T-helper 9 cell (primary cell): ENCODE measurements at places on chromosomes 2 and 18.

DNA sequence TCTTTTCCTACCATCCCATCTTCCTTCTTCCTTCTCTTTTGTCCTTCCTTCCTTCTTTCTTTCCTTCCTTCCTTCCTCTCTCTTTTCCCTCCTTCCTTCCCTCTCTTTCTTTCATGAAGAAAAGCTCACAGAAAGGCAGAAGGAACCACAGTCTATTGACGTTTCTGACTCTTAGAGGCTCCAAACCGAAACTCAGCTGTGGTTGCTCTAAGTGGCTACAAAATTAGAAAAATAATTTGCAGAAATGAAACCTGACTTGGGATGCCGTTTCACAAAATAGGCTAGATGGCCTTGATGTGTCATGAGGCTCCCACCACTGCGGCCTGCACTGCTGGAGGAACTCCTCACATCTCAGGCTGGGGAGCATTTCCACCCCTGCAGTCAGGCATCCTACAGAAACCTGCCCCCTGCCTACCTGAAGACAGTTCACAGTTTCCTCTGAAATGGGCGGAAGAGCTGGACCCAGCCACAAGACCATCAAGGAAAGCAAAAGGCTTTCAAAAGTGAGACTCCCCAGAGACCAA, 165.6 kb downstream of the SMAD7 start:
- no peak for DNase-seq

GRCh38 chr2:66782780-66783361, 347.9 kb downstream of the MEIS1 start:
- DNase-seq, result no peak

DNA sequence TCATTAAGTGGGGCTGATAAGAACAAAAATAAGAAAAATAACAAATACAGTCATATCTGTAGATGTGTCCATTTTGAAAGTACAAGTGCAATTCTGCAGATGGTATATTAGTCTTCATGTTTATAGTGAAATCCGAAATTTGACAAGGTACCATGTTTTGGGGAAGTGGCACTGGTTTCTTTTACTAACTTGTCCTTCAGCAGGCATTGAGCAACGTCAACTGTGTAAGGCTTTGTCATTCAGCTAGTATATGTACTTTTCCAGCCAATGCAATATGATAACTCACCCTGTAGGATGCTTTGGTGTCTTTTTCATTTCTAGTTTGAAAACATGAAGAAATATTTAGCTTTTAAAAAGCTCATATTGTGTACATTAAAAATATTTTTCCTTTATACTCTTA, 139.9 kb downstream of the MCFD2 start:
- no peak for DNase-seq

- no peak for DNase-seq
Observed at GRCh38 chr2:235577404-235578330, 83.8 kb downstream of the AGAP1 start.

GRCh38 chr18:2083691-2084090, 487.6 kb downstream of the METTL4 start:
- DNase-seq, result no peak

GRCh38 chr2:179909845-179910734, 48.7 kb upstream of the ZNF385B start:
- DNase-seq, result no peak

DNA sequence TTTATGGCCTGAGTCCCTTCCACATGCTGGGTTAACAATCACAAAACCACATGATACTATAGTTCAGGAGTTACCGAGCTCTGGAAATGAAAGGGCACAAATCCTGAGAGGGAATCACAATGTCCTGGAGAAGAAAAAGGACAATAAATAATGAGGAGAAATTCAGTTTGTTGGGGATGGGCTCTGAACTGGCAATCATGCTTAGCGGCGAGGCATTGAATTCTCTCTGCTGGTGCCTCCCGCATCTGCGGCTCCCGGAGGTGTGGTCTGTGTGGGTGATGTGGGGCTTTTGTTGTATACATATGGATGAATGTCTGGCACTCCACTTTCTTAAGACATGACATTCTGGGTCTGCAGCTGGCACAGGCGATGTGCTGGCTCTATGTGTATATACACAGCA, 46.1 kb downstream of the NRP2 start:
- no peak for DNase-seq

GRCh38 chr18:67131498-67131897, 385.0 kb downstream of the DSEL start:
- no peak for DNase-seq

- no peak for DNase-seq
Observed at GRCh38 chr2:118971245-118972122, 29.5 kb downstream of the MARCO start.

DNA sequence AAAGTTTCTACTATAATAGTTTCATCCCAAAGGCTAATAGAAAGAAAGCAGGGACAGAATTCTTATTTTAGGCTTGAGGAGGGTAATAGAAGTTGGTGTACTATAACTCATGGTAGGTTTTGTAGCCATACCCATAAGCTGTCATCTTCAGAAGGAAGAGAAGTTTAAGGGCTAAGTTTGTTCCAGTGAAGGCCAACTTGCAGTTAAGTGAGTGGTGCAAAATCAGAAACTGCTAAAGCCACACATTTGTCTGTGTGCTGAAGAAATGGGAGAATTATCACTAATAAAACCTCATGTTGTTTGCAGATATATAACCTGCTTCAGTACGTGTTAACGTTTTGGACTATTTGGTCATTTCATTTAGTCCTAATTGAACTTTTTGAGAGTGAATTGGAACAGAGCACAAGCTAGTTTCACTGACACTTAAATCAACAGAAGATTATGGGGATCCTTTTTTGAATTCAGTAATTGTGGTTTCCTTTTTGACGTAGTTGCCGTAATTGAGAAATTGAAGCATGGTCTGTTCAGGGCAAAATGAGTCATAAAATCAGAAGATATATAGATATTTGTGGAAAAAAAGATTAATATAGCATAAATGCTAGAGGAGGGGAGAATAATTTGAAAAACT, 69.1 kb downstream of the PHLPP1 start:
- no peak for DNase-seq

GRCh38 chr2:22329211-22330154, 1055.5 kb upstream of the KLHL29 start:
- no peak for DNase-seq

DNA sequence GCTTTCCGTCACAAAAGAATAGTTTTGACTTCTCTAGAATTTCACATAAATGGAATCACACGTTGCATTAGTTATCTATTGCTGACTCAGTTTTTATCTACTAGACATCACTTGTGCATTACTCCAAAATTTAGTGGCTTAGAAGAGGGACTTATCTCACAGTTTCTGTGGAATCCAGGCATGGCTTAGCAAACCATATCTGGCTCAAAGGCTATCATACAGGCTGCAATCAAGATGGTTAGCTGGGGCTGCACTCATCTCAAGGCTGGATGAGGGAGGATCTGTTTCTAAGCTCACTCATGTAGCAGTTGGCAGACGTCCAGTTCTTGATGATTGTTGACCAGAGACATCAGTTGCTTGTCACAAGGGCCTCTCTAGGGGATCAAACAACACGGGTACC, 6.6 kb upstream of the DSC3 start:
- no peak for DNase-seq

- DNase-seq, result no peak
Observed at GRCh38 chr2:83572400-83572799, 886.7 kb downstream of the SUCLG1 start.

DNA sequence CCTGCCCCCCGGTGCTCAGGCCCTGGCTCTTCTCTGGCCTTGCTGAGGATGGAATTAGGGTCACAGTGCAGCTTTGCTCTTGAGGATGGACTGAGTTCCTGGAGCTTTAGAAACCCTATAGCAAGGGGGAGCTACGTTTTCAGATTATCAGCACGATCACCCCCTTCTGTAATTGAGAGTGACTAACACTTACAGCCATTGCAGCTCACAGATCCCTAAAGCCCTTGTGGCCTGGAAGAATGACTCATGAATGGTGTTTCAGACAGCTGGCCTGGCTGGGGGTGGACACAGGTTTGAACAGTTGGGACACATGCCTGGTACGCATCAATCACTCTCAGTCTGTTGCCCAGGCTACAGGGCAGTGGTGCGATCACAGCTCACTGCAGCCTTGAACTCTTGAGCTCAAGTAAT, 79.7 kb upstream of the IGFBP5 start:
- no peak for DNase-seq

- DNase-seq, result no peak
Observed at GRCh38 chr2:132877923-132878322, 207.9 kb upstream of the LYPD1 start.

GRCh38 chr2:191045141-191045540, 31.2 kb upstream of the STAT1 start:
- DNase-seq, result no peak

DNA sequence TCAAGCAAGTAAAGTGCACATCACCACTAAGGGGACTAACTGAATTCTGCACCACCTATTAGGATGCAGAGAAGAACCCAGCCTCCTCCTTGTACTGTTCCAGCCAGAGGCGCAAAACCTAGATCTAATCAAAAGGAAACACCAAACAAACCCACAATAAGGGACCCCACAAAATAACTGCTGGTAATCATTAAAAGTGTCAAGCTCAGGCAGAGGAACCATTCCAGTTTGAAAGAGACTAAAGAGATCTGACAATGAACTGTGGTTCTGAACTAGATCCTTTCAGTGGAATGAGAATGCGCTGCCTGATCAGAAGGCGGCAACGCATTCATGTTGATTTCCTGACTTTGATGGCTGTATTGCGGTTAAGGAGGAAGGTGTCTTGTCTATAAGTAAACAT, 16.8 kb downstream of the HDLBP start:
- DNase-seq, result no peak

DNA sequence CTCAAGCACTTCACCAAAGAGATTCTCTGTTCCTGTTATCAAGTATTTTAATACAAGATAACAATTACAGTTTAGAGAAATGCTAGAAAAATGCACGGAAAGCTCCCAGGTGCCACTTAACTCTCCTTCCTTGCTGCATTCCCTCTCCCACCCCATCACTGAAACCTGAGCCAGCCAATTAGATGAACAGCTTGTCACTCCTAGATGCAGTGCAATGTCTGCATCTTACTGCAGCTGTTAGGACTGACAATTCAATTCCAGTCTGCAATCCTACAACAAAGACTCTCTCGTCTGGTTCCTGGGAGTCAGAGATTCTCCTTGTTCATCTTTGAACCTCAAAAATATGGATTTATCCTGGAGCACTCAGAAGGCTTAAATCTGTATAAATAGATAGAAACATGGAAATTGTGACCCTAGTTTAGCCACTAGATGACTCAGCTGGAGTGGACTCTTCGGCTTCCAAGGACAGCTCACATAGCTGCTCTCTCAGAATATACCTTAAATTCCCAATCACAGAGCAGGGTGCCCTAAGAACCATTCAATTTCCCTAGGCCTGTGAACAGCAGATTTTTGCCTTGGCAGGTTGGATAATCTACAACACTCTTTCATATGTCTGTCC, 311.1 kb downstream of the NRXN1 start:
- DNase-seq, result no peak

DNA sequence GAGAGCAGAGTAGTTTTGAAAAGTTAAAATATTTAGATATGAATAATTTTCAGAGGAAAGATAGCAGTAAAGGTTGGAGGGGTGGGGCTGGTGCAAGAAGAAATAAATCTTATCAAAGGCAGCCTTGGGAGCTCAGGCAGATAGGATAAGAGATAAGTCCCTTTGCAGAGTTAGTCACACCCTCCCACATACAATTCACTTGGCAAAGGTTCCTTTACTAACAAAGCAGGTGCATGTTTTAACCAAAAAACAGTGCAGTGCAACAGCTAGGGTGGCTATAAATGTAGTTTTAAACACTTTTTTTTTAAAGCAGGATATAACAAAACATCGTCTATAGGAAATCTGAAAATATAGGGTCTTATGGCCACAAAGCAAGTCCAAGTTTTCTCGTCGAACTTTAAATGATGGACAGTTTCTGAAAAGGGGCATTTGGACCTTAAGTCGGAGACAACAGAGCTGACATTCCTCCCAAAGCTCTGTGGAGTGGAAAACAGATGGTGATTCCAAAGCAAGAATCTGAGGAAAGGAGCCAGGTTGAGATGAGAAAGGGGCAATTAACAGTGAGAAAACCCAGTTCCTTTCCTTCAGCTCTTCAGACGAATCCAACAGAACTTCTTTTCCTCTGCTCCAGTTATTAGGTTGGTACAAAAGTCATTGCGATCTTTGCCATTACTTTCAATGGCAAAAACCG, 53.0 kb downstream of the EPHA4 start:
- no peak for DNase-seq

DNA sequence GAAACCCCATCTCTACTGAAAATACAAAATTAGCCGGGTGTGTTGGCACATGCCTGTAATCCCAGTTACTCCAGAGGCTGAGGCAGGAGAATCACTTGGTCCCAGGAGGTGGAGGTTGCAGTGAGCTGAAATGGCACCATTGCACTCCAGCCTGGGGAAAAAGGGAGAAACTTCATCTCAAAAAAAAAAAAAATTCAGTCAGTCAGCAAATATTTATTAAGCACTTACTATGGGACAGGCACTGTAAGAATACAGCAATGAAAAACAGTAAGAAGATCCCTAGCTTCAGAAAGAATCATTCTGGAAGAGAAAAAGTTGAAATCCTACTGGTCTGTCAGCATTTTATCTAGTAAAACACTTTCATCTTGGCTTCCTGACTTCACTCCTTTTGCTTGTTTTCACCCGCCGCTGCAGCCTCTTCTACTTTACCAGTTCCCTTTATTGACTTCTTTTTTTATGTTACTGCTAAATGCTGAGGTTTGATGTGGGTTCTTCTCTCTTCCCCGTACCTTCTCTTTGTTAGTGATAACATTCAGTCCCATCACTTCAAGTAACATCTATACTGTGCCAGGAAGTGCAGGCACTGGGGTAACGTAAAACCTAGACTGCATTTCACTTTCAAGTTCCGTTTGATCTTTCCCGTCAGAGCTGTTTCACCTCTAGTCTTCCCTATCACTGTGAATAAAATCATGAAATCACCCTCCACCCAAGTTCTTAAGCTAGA, 10.8 kb upstream of the TAF4B start:
- DNase-seq, result peak; percentile 6

DNA sequence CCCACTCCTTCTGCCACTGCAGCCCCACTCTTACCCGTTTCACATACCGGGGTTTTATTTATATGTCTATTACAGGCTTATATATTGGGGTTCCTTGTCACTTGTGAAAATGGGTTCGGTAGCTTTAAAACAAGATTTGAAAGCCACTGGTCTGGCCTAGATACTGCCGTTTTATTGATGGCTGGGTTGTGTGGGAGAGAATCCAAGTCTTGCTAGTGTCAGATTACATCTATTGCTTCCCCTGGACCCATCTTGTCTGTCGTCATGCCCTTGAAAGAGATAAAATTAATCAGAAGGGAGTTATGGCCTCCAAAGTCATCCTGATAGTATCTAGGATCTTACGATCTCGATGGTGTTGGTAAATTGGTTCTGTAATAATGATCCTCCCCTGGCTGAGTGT, 79.4 kb downstream of the EIPR1 start:
- DNase-seq, result no peak

- peak; percentile 62 for DNase-seq
Observed at GRCh38 chr2:162318328-162319180, at the start of gene IFIH1. TSS of gene IFIH1 (minus strand) at chr2:162318684. CDS start at chr2:162318307, 377 bp downstream.
